ENCODE measurements at places on chromosomes 7 and 10. TPM values are rescaled to one million over a fixed set of nuclear protein-coding genes. Genes with fewer than 3 reads are reported as not detected.

Gene KAZALD1
- 6.9 TPM for total RNA-seq

- peaks cover 25% of the 10 kb centered on the region for H3K4me1 ChIP-seq
- no peak overlapping the region for H3K4me3 ChIP-seq
- DNase-seq: no peak
- peaks cover 46% of the 10 kb centered on the region for H3K27me3 ChIP-seq
- H3K27ac ChIP-seq: peak overlapping the region; percentile 20
- H3K36me3 ChIP-seq: no peaks in the 10 kb centered on the region
These were observed 176.6 kb upstream of the TNS3 start for GRCh38 chr7:47758546-47758945.

Gene LBX1
- total RNA-seq: 4.7 TPM

GRCh38 chr10:63164166-63164623, 31.1 kb downstream of the NRBF2 start:
- peaks cover 8% of the 10 kb centered on the region for H3K4me1 ChIP-seq
- no peak for DNase-seq
- peaks cover 13% of the 10 kb centered on the region for H3K36me3 ChIP-seq

DNA sequence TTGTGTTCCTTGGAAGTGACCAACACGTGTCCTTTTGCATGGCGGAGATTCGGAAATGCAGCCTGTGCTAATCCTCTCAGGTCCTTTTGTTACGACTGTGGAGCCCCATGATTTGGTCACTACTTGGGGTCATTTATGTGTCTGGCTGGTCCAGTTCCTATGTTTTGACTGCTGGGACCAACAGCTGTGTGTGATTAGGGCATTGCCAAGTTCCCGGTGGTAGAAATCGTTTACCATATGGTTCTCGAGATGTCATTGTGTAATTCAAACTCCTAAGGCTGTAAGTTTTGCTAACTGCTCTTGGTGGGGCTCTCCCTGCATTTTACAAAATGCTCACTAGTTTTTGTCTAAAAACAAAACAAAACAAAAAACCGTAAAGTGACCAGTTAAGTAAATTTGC, 62.0 kb downstream of the CCNY start:
- DNase-seq: no peak
- H3K27me3 ChIP-seq: no peaks in the 10 kb centered on the region
- H3K4me3 ChIP-seq: no peak overlapping the region
- H3K4me1 ChIP-seq: peaks cover 50% of the 10 kb centered on the region

- no peaks in the 10 kb centered on the region for H3K36me3 ChIP-seq
- H3K27ac ChIP-seq: no peak overlapping the region
- DNase-seq: no peak
- no peaks in the 10 kb centered on the region for H3K27me3 ChIP-seq
- H3K4me3 ChIP-seq: no peak overlapping the region
These were observed 42.5 kb downstream of the PRKAG2 start for GRCh38 chr7:151834271-151835035.

Gene WDFY4
- total RNA-seq: 0.05 TPM

Gene FBXO24
- total RNA-seq: 0.76 TPM

GRCh38 chr7:101088858-101089529, 3.7 kb downstream of the TRIM56 start:
- no peaks in the 10 kb centered on the region for H3K27me3 ChIP-seq
- peaks cover 12% of the 10 kb centered on the region for H3K4me1 ChIP-seq
- DNase-seq: no peak
- peaks cover 10% of the 10 kb centered on the region for H3K36me3 ChIP-seq
- H3K27ac ChIP-seq: no peak overlapping the region
- H3K4me3 ChIP-seq: no peak overlapping the region

Gene POU6F2
- 2.0 TPM for total RNA-seq

Gene MYO3A
- 12.5 TPM for total RNA-seq

GRCh38 chr10:22666287-22667092, 47.9 kb downstream of the PIP4K2A start:
- no peaks in the 10 kb centered on the region for H3K27me3 ChIP-seq
- H3K4me3 ChIP-seq: peak overlapping the region; percentile 22
- H3K27ac ChIP-seq: no peak overlapping the region
- H3K36me3 ChIP-seq: no peaks in the 10 kb centered on the region
- peaks cover 16% of the 10 kb centered on the region for H3K4me1 ChIP-seq

- peaks cover 41% of the 10 kb centered on the region for H3K4me1 ChIP-seq
- peak overlapping the region; percentile 93 for H3K27ac ChIP-seq
- peak overlapping the region; percentile 92 for H3K4me3 ChIP-seq
- peaks cover 4% of the 10 kb centered on the region for H3K27me3 ChIP-seq
These were observed 10.6 kb downstream of the SKIDA1 start for GRCh38 chr10:21514818-21515351.

- no peaks in the 10 kb centered on the region for H3K27me3 ChIP-seq
- no peak for DNase-seq
- H3K4me1 ChIP-seq: no peaks in the 10 kb centered on the region
- H3K27ac ChIP-seq: no peak overlapping the region
These were observed 131.9 kb downstream of the DGKB start for GRCh38 chr7:14770614-14771013.

GRCh38 chr7:70997261-70997660, 134.7 kb upstream of the GALNT17 start:
- H3K27ac ChIP-seq: no peak overlapping the region
- H3K4me3 ChIP-seq: no peak overlapping the region
- no peak for DNase-seq
- H3K36me3 ChIP-seq: no peaks in the 10 kb centered on the region
- no peaks in the 10 kb centered on the region for H3K4me1 ChIP-seq

GRCh38 chr10:99532687-99533495, at the start of gene NKX2-3:
Gene NKX2-3, plus strand, starts transcription at chr10:99532942. Its CDS starts 190 bp downstream, at chr10:99533132.
- H3K36me3 ChIP-seq: peaks cover 4% of the 10 kb centered on the region
- peak within 1 kb of the TSS; percentile 77 for H3K4me3 ChIP-seq
- peaks cover 96% of the 10 kb centered on the region for H3K27me3 ChIP-seq
- H3K27ac ChIP-seq: no peak within 1 kb of the TSS
- DNase-seq: no peak

Gene CRYGN
- total RNA-seq: 1.3 TPM

Gene SEMA3A
- total RNA-seq: 28.2 TPM

DNA sequence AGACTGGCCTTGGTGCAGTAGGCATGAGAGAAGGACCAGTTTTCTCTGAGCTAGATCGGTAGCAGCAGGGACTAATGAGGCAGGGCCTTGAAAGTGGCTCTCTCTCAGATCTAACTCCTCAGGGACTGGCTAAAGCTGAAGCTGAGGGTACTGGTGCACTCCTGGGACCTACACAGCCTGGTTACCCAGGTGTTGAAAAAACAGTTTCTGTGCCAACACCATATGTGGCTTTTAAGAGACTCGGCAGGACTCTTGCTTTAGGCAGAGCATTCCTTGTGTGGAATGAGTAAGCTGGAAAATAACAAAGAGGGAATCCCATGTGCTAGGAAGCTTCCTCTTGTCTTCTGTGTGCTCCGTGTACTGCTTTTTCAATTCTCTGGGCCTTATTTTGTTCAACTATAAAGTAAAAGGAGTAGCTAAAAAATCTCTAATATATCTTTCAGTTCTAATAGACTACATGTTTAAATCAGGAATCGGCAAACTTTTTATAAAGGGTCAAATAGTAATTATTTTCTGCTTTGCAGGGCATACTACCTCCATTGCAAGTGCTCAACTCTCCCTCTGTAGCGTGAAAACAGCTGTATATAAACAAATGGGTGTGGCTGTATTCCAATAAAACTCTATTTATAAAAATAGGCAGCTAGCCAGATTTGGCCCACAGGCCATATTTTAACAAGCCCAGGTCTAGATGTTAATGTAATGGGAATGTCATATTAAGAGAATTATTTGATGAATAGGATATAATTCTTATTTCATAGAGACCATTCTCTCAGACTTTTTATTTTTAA, 186.1 kb upstream of the KAT6B start:
- H3K4me1 ChIP-seq: peaks cover 4% of the 10 kb centered on the region
- H3K27ac ChIP-seq: no peak overlapping the region
- H3K27me3 ChIP-seq: no peaks in the 10 kb centered on the region
- no peak overlapping the region for H3K4me3 ChIP-seq
- no peak for DNase-seq

DNA sequence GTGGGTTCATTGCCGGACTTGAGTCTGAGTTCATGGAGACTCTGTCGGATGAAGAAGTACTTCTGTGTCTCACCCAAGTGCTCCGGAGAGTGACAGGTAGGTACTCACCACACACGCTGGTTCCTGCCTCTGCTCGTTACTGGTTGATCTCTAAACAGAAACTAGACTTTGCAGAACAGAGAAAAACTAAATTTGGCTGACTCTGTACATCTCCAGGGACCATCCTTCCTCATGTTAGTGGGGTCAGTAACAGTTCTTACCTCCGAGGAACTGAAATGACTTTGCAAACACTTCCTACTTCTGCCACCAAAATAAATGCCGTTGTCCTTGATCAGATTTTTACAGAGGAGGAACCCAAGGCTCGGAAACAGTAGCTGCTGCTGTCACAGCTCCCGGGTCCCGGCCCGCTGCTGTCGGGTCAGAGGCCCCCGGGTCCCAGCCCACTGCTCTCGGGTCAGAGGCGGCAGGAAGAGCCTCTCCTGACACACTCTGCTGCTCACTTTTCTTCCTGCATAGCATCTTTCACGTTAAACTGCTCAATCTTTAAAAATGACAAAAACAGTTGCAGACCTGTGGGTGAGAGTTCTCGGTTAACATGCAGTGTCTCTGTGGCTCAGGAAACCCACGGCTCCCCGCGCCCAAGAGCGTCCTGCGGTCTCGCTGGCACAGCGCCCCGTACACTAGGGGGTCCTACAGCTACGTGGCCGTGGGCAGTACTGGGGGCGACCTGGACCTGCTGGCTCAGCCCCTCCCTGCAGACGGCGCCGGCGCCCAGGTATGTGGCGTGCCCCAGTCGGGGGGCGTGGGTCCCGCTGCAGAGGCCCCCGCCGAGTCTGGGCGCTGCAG, 4.8 kb upstream of the MTG1 start:
- no peak for DNase-seq
- H3K4me3 ChIP-seq: no peak overlapping the region
- no peaks in the 10 kb centered on the region for H3K4me1 ChIP-seq
- no peak overlapping the region for H3K27ac ChIP-seq
- H3K27me3 ChIP-seq: no peaks in the 10 kb centered on the region

- H3K4me1 ChIP-seq: no peaks in the 10 kb centered on the region
- peaks cover 5% of the 10 kb centered on the region for H3K36me3 ChIP-seq
- DNase-seq: no peak
- H3K27me3 ChIP-seq: no peaks in the 10 kb centered on the region
These were observed 15.5 kb upstream of the DNAJB12 start for GRCh38 chr10:72370201-72370722.

Gene SMKR1
- not detected for total RNA-seq

DNA sequence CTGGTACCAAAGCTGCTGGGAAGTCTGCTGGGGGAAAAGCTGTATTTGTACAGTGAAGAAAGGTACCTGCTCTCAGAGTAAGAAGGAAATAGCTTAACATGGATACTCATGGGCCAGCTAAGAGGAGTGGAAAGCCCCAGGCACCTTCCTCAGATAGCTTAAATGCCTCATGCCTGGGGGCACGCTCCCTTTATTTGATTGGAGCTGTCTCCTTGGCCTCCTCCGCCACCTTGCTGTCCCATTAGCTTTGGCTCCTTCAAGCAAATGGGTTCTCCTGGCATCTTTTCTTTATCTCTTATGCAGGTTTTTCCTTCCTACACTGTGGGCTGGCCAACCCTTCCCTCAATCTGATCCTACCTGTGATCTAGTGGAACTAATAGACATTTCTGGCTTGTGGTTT, 318.5 kb downstream of the SH2D4B start:
- no peak overlapping the region for H3K4me3 ChIP-seq
- no peaks in the 10 kb centered on the region for H3K36me3 ChIP-seq
- H3K4me1 ChIP-seq: no peaks in the 10 kb centered on the region
- H3K27ac ChIP-seq: no peak overlapping the region
- H3K27me3 ChIP-seq: no peaks in the 10 kb centered on the region

Measured in type B pancreatic cell (in vitro differentiated cells).